ENCODE measurements at places on chromosomes 12 and 14.

DNA sequence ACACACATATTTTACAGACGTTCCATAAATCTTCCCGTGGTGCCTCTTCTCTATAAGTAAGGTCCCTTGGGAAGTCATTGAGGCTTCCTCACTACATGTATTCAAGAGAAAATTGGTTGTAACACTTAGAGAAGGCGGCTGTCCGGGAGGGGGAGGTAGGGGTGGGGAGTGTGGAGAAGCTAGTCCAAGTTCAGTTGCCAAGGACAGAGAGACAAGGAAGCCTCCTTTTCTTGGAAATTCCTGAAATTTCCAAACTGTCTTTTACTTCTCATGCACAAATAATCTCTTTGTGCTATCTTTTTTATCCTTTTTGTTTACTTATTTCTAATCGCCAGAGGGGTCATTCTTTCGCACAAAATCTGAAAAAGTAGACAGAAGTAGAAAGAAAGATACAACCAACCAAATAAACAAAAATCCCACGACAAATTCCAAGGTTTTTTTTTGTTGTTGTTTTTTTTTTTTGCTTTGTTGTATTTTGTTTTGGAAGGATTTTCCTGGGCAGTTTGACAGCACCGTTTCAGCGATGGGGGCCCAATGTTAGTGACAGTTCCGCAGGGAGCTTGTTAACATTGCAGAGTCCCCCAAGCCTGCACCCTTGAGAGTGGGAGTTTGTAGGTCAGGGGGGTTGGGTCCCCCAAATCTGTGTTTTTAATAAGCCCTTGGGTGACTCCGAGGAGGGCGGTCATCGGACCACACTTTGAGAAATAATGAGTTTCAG, 45.2 kb downstream of the MAP1LC3B2 start:
- no peak for DNase-seq

DNA sequence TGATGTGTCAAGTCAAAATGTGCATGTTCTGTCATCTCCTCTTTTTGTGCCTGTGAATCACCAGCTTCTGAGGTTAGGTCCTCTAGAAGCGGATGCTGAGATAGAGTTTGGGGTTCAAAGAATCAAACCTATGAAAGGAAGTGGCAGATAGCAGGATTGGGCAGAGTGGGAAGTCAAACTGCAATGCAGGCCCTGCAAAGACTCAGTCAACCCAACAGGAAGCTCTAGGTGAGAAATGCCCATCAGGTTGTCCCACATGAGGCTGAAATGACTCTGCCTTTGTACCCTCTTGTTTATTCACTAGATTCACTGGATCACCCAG, 4.5 kb upstream of the MIA2 start:
- DNase-seq: no peak

GRCh38 chr12:94561943-94562411, 88.4 kb downstream of the TMCC3 start:
- peak; percentile 87 for DNase-seq

- DNase-seq: no peak
Observed at GRCh38 chr14:34971381-34971780, 11.4 kb upstream of the SRP54 start.

DNA sequence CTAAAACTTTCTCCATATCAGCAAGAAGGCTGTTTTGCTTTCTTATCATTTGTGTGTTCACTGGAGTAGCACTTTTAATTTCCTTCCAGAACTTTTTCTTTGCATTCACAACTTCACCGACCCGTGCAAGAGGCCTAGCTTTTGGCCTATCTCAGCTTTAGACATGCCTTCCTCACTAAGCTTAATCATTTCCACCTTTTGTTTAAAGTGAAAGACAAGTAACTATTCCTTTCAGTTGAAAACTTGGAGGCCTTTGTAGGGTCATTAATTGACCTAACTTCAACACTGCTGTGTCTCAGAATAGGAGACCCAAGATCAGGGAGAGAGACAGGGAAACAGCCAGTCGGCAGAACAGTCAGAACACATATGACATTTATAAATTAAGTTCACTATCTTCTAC, 39.3 kb downstream of the BBS10 start:
- DNase-seq: no peak

- peak; percentile 62 for DNase-seq
Observed at GRCh38 chr14:64421166-64421565, 33.0 kb downstream of the MTHFD1 start.

GRCh38 chr12:106780010-106780631, 5.6 kb downstream of the RIC8B start:
- peak; percentile 24 for DNase-seq

DNA sequence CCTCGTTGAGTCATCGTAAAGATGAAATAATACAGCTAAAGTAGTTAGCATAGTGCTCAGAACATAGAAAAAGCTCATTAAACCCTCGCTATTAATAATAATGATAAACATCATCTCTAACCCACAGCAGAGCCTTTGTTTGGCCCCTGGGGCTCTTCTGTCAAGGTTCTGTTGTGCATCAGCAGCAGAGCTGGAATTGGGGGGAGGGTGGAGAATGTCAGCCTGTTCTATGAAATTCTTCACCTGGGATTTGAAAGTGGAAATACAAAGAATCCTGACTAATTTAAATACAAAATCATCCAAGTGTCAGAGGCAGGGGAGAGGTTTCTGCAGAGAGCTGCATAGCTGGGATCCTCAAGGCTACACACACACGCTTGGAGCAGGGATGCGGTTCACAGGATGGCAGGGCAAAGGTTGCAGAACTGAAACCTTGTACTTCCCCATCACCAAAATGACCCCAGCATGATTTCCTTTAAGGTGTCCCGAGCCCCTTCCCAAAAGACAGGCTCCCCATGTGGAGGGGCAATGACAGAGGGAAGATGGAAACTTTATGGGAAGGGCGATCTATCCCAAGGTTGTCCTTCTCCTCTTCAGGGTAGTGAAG, 71.8 kb downstream of the DAD1 start:
- DNase-seq: no peak

GRCh38 chr12:85182699-85183098, 97.3 kb upstream of the ALX1 start:
- no peak for DNase-seq

DNA sequence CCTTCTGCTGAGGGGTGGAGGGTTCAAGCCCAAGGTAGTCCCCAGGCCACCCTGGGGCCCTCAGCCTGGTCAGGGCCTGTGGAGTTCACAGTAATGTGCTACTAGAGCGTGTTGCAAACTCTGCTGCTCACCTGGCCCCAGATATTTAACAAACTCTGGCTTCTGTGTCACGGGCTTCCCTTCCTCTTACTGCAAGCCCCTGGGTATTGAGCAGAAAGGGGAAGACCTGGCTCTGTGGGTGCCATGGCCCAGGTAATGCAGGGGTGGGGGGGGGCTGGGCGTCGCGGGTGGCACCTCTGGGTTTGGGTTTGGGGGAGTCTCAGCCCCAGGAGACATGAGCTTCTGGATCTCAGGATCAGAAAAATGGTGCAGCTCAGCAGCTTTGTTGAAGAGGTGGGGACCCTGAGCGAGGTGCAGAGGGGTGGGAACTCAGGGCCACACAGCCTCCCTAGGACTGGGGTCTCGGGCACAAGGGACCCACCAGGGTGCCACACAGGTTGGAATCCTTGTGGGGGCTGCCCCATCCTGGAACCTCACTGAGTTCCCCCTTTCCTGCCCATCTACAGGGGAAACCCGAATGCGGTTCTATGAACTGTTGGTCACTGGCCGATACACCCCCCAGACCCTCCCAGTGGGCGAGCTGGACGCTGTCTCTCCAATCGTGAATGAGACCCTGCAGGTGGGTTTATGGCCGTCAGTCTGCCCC, 4.0 kb downstream of the SETD1B start:
- no peak for DNase-seq

GRCh38 chr12:60308366-60308991, 712.6 kb downstream of the SLC16A7 start:
- DNase-seq: peak; percentile 28

DNA sequence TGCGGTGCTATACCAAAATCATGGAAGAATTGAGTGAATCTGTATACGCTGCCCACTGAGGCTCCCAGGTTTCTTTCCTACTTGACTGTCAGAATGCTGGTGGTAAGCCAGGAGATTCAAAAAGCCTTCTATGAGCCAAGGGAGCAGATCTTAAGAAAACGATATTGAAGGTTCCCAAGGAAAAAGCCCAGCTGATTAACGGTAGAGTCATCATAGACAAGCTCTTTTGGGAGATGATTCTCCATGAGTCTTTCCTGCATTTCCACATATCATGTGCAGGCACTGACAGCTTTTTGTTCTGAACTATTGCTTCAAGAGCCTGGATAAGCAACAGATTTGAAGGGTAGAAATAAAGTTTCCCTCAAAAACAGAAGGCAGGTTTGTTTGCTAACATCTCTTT, 17.5 kb downstream of the SLC35F4 start:
- no peak for DNase-seq

GRCh38 chr12:4031703-4032291, 158.6 kb upstream of the PARP11 start:
- peak; percentile 79 for DNase-seq

- DNase-seq: peak; percentile 6
Observed at GRCh38 chr12:4899364-4899763, 10.3 kb upstream of the KCNA1 start.

- no peak for DNase-seq
Observed at GRCh38 chr14:94923786-94924185, 153.9 kb upstream of the GSC start.

GRCh38 chr12:115941362-115941761, 336.1 kb downstream of the MED13L start:
- peak; percentile 58 for DNase-seq

DNA sequence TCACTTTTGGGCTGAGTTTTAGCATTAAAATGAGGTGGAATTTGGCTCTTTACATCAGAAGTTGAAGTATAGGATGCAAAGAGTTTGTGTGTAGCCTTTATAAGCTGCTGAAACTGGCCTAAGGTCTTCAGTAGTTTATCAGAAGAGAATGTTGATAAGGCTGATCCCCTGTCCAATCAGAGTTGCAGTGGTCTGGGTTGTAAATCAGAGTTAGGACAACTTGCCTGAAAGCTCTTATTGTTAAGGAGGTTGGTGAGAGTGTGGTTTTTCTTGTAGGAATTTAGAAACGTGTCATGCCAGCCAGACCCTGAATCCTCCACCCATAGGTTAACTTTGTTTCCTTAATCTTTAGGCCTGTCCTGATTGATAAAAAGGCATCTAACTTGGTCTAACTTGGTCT, 143.5 kb downstream of the ST8SIA1 start:
- no peak for DNase-seq

- no peak for DNase-seq
Observed at GRCh38 chr12:118680356-118680963, 300.9 kb upstream of the SRRM4 start.

DNA sequence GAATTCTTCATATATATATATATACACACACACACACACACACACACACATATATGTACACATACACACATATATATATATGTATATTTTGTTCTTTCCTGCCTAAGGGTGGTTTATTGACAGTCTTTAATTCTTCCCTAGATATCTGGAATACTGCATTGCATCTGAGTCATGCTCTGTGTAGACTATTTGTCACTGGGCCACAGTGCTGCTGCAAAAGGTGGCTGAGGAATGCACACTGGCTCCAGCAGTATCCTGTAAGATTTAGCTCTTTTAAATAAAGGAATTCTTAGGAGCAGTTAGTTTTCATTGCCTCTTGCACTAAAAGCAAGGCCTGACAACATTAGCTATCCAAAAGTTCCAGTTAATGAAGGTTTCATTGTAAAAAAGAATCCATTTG, 200.9 kb downstream of the APAF1 start:
- no peak for DNase-seq

DNA sequence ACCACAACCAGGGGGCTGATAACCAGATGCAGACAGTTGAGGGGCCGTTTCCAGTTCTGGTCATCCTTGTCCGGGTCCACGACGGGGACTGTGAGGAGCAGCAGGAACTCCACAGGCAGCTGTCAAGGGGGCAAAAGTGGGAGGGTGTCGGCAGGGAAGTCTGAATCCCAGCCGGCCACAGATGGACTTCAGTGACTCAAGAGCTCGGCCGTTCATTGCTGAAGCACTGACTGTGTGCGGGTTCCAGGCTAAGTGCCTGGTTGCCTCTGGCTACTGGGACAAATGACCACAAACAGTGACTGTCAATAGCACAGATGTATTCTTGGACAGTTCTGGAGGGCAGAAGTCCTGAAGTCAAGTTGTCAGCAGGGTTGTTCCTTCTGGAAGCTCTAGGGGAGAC, 19.6 kb downstream of the SLC8B1 start:
- DNase-seq: no peak

GRCh38 chr14:79265366-79265946, 945.8 kb downstream of the DIO2 start:
- no peak for DNase-seq

DNA sequence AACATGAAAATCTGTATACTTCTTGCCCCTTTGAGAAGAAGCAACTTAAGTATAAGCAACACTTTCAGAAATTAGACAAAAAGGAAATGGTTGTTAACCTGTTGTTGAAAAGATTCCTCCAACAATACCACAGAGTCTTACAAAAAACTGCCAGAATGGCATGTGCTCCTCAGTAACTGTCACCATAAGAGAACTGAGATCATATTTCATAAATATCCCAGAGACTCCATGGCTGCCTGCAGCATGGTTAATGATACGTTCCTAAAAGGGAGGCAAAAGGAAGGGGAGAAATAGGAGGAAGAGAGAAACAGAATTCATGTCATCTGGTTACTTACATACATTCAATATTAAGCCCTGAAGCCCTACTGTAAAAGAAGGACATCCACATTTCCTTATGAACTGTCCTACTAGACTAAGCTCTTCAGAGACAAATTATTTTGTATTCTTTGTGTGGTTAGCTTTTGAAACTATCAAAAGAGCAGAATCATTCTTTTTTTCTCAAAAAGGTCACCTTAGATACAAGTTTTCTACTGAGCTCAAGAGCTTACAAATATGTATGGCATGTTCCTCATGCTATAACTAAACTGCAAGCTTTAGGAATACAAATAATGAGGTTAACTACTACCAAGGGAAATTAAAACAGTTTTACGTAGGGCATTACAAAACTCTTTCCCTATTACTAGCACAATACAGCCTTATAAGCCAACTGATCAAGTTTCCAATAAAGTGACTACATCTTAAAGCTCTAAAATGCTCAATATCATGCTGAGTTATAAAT, 37.8 kb downstream of the ERGIC2 start:
- DNase-seq: no peak

GRCh38 chr12:9721394-9722092, 11.4 kb downstream of the CLECL1 start:
- peak; percentile 42 for DNase-seq

- DNase-seq: peak; percentile 63
Observed at GRCh38 chr12:62006076-62006732, 254.0 kb upstream of the USP15 start.

DNA sequence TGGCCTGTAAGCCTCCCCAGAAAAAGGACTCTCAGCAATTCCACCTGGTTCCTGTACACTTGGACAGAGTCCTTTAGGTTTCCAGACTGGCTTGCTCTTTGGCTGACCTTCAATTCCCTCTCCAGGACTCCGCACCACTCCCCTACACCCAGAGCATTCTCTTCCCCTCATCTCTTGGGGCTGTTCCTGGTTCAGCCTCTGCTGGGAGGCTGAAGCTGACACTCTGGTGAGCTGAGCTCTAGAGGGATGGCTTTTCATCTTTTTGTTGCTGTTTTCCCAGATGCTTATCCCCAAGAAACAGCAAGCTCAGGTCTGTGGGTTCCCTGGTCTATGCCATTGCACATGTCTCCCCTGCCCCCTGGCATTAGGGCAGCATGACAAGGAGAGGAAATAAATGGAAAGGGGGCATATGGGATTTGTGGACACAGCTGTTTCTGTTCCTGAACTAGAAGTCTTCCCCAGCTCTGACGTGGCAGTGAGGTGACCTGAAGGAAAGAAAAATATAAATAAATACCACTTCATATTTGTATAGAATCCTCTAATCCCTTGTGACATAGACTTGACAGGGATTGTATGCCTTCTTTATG, 1.3 kb downstream of the RNASE7 start:
- no peak for DNase-seq
